ENCODE measurements at places on chromosomes 7 and 10.

- no peak for DNase-seq
Measured at GRCh38 chr7:93973134-93973533, 31.0 kb downstream of the BET1 start.

GRCh38 chr10:102431452-102432124, 786 bp downstream of the CUEDC2 start:
- DNase-seq: no peak

GRCh38 chr7:36287371-36288241, 102.1 kb upstream of the ANLN start:
- no peak for DNase-seq

- DNase-seq: no peak
Measured at GRCh38 chr10:48905311-48905710, 34.3 kb downstream of the LRRC18 start.

DNA sequence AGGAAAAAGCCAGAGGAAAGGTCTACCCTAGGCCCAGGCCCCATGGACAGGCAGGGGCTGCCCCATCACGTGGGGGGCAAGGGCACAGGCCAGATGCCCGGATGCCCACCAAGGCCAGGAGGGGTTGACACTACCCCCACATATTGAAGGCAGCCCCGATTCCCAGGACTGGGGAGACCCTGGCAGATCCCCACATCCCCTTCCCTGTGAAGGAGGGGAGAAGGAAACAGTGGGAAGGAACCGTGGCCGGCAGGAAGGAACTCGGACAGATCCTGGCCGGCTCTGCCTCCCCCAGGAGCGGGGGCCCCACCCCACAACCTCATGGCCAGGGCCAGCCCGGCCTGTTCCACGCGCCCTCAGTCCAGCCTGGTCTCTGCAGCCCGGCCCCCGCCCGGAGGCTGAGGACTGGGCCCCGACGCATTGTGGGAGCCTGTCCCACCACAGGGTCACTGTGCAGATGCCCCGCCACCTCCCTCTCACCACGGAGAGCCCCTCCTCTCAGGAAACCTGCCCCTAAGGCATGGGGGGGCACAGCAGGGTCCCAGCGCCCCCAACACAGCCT, 41.3 kb downstream of the PAPOLB start:
- no peak for DNase-seq

DNA sequence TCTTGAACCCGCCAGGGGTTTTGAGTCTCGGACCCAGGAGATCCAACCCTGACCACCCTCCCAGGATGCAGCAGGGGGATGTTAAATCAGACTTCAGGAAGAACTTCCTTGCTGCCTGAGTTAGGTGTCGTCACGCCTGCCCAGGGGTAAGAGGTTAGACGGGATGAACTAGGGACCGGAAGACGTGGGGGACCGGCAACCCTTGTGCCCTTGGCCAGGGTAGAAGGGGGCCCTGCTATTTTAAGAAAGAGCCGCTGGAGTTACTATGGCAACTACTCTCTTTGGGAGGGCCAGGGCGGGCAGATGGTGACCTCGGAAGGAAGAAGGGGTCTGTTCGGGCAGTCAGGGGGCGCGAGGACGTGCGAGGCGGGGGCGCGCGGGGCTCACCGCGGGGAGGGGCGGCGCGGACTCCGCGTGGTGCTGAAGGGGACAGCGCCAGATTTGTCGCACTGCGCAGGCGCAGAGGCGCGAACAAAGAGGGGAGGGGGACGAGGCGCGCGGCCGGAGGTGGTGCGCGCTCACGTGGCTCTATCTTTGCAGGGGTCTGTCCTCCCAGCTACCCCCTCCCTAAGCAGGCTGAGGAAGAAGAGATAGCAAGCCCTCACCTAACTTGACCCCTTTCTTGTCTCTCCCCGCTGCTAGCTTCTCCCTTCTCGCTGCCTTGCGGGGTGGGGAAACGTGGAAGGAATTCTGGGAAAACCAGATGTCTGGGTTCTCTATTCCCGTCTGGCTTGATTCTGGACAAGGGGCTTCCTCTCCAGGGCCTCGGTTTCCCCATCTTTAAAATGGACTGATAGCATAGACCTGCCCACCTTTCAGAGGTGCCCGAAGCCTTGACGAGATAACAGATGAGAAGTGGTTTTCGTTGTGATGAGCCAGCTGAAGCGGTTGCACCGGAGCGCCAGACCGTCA, 940 bp upstream of the PSD start:
- peak; percentile 27 for DNase-seq

- peak; percentile 60 for DNase-seq
Measured at GRCh38 chr10:60139798-60140566, 233.6 kb upstream of the CCDC6 start.

Data from dermis microvascular lymphatic vessel endothelial cell (primary cell).